ENCODE measurements at places on chromosomes 5 and 9.

DNA sequence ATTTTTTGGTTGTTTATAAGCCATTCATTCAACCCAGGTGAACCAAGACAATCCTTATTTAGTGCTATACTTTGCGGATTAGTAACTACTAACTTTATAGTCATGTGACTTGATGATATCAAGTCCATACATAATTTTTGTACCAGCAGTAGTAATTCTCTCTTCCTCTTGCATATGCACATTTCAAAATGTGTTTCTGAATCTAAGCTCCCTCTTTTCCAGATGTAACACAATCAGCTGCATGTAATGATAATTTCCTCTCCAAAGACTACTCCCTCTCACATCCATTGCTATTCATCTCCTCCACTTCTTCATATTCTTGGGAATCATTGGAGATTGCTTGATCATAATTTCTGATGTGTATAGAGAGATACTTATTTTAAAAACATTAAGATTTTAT, 510.1 kb upstream of the CDH18 start:
- no peak for DNase-seq

GRCh38 chr5:64929833-64930232, 161.1 kb downstream of the CWC27 start:
- no peak for DNase-seq

- no peak for DNase-seq
Measured at GRCh38 chr5:10699987-10700386, 61.0 kb downstream of the DAP start.

DNA sequence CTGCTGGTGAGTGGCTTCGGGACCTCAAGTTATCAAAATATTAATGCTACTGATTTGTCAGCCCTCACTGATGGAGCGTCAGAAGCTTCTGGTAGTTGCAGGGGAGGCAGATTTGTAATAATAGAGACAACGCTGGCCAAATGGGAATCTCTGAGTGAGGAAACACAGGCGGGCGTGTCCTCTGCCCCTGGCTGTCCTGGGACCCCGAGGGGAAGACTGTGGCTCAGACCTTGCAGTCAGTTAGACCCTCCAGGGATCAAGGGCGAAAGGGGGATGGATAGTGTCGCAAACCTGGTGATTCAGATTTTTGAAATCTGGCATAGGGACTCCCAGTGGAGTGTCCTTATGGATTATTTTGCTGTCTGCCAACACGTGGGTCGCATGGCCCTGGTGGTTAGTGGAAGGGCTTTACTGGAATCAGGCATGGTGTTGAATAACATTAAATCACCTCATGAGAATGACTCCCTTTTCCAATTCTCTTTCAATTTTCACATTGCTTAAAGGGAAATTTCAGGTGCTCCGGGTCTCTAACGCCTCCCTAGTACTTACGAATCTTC, 35.1 kb upstream of the NTNG2 start:
- no peak for DNase-seq

DNA sequence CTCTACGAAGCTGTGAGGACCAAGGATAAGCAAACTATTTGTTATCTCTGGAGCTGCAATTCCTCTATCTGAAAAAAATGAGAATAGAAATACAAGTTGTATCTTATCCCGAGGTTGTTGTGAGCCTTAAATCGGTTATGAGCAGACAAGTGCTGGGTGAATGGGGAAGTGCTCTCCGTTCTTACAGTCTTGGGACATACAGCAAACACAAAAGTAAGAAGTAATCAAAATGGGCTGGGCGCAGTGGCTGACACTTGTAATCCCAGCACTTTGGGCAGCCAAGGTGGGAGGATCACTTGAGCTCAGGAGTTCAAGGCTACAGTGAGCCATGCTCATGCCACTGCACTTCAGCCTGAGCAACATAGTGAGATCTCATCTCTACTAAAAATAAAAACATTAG, 31.7 kb downstream of the ITK start:
- DNase-seq = no peak

DNA sequence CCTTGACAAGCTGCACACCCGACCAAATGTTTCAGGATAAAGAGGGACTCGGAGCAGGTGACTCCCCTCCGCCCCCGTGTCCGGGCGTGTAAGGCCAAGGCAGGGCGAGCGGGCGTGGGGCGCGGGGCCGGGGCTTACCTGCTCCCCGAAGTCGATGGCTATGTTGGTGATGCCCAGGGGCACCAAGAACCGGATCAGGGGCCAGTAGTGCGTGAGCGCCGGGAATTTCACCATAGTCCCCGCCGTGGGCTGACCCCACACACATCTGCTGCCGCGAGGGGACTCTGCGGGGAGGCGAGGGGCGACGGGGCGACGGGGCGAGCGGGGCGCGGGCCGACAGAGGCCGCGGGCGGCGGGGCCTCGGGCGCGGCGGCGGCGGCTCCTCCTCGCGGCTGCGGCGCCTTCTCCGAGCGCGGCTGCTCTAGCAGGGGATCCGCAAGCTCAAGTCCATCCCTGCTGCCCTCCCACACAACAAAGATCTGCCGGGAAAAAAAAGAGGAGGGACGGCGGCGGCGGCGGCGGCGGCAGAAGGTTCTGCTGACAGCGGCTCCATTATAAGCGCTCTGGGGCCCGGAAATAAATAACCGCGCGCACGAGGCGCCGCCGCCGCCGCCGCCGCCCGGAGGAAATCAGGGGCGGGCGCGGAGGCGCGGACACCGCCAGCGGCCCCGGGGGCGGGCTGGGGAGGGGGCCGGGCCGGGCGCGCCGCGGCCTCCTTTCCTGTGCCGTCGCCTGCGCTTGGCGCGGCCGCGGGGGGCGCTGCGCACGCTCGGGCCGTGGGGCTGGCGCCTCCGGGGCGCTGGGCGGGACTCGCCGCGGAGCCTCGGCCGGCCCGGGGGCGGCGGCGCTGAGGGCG, at the start of gene ANKH:
Gene ANKH (minus strand): TSS at position 565 of the 856 bp plus-strand sequence. CDS start 331 bp downstream, at position 234.
- DNase-seq = peak; percentile 67

- no peak for DNase-seq
Measured at GRCh38 chr5:83467371-83468035, 4.0 kb upstream of the VCAN start.

GRCh38 chr9:28086881-28087280, 513.6 kb upstream of the C9orf72 start:
- no peak for DNase-seq

DNA sequence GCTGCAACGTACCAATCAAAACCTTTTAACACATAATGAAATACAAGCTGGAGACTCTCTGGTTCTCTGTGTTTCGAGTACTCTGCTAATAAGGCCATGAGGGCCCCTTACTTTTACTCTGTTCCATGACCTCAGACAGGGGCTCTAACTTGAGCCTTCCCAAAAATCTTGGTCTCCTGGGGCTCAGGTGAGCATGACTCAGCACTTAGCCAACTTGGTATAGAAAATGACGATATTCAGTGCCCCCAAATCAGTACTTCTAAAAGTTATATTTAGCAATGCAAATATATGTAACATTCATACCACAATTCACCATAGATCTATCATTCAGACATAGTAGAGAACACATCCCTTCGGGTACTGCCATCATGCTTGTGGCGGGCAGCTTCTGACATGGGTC, 278.9 kb downstream of the EFNA5 start:
- no peak for DNase-seq

GRCh38 chr5:10562201-10563109, 1.4 kb upstream of the ANKRD33B start:
- DNase-seq = no peak

- DNase-seq = no peak
Measured at GRCh38 chr5:17169507-17169906, 47.9 kb upstream of the BASP1 start.

- no peak for DNase-seq
Measured at GRCh38 chr9:98229090-98229395, 26.4 kb downstream of the TBC1D2 start.

GRCh38 chr9:120446671-120447070, 133.3 kb downstream of the CDK5RAP2 start:
- no peak for DNase-seq

GRCh38 chr9:109872901-109873300, 92.9 kb downstream of the PALM2AKAP2 start:
- no peak for DNase-seq

GRCh38 chr5:9474219-9475002, 71.5 kb downstream of the SEMA5A start:
- no peak for DNase-seq

DNA sequence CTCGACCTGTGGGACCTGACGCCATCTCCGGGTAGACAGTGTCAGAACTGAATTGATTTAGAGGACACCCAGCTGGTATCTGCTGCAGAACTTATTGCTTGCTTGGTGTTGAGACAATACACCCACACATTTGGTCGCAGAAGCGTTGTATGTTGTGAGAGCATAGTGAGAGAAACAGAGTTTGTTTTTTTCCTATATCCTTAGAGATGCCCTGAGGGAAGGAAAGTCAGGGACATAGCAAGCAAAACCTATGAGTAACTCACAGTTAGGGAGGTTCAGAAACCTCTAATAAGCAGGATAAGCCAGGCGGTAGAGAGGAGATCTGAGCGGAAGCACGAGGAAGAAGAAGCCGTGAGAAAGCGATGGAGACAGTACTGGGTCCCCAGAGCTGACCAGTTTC, 59.8 kb downstream of the PTCD2 start:
- no peak for DNase-seq

DNA sequence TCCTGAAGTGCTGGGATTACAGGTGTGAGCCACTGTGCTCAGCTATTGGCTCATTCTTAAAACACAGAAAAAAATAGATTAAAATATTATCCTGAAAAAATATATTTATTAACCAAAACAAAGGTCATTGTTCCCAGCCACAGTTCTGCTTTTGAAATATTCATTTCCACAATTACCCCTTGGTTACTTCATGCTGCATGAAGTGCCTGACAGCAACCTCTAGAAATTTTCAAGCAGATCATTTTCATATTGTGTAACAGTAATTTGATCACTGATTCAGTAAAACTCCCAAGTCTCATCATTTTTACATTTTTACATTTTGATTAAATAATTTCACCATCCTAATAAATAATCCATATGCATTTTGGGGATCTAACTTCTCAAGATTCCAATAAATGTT, 18.8 kb upstream of the GNAQ start:
- no peak for DNase-seq

- DNase-seq = no peak
Measured at GRCh38 chr9:28101509-28101908, 528.2 kb upstream of the C9orf72 start.

- no peak for DNase-seq
Measured at GRCh38 chr5:107324809-107325208, 345.9 kb downstream of the EFNA5 start.

- DNase-seq = no peak
Measured at GRCh38 chr9:76200315-76200714, 193.9 kb downstream of the RFK start.

DNA sequence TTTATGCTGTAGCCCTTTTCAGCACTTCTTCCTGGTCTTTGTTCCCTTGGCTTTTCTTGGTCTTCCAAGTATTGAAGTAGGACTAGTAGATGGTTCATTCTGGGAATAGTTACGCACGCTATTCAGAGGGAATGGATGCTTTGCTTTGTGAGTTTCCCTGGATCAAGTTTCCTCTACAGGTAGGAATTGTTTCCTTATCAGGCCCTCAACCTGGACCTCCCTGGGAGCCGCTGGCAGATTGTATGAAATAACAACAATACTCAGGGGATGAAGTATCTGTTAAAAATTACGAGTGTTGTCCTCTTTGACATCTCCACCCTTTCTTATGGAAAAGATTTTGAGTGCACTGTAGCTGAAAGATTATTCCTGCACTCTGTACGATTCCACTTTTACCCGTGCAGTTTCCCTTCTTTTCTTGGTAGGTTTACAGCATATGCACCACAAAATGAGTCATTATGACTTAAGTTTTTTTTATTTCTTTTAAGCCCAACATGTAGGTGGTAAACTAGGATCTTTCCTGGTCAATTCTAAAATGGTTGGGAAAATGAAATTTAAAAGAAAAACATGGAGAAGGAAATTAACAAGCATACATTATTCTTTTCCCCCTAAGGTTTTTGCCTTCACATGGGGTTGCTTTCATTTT, 57.9 kb downstream of the ARHGAP26 start:
- DNase-seq = no peak

GRCh38 chr5:170520372-170520771, 16.6 kb downstream of the KCNIP1 start:
- no peak for DNase-seq

GRCh38 chr9:72667181-72667580, 145.8 kb downstream of the TMC1 start:
- DNase-seq = no peak

GRCh38 chr5:89471115-89471514, 588.1 kb upstream of the MEF2C start:
- no peak for DNase-seq

DNA sequence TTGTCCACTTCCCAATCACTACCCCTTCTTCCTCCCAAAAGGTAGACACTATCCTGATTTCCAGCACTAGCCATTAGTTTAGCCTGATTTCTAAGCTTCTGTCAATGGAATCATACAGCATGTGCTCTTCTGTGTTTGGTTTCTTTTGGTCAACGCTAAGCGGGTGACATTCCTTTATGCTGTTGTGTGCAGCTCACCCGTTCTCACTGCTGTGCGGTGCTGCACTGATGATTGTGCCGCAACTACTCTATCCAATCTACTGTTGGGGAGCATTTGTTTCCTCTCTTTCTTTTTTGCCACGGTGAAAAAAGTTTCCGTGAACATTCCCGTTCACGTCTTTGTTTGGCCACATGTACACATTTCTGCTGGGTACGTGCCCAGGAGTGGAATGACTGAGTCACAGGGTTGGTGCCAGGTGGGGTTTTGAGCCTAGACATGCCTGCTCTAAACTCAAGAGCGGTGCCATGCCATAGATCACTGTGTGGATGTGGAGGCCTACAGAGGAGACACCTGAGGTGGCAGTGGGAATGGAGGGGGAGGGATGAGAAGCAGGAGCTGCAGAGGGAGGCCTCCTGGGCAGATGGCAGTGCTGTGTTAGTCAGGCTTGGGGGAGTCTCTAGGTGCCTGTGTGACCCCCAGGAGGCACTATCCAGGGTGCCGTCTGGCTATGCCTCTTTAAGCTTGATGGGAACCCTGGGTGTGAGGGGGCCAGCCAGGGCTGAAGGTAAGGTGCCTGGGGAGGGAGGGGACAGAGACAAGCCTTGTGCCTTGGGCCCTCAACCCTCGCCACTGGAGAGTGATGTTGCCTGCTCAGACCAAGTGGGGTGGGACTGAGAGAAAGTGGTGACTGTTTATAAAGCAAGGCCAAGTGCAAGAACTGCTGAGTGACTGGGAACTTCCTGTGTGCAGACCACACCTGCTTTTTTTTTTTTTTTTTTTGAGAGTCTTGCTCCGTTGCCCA, 11.4 kb upstream of the ANKRD33B start:
- no peak for DNase-seq

GRCh38 chr5:36897616-36898015, 21.0 kb downstream of the NIPBL start:
- DNase-seq = no peak

DNA sequence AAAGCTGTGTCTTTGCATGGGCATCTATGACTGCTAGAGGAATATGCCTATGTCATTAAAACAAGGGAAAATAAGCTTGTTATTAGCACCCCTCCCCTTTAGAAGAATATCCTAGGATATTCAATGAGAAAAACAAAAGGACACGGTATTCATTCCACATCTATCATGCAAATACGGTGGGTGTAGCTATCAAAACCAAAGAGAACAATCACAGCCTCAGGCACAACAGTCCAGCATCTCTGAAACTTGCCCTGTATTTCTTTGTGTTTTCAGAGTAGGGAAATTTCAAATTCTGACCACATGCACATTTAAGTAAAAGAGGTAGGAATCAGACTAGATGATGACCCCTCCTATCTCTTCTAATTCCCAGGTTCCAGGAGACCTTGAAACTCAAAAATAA, 209.9 kb downstream of the EFNA5 start:
- DNase-seq = no peak

Data from activated CD4-positive, CD25-positive, alpha-beta regulatory T cell treated with anti-CD3 and anti-CD28 coated beads, Interleukin-2, amount 50 U/mL, for 16 hours (primary cell).